ENCODE measurements at places on chromosomes 5 and 9.

DNA sequence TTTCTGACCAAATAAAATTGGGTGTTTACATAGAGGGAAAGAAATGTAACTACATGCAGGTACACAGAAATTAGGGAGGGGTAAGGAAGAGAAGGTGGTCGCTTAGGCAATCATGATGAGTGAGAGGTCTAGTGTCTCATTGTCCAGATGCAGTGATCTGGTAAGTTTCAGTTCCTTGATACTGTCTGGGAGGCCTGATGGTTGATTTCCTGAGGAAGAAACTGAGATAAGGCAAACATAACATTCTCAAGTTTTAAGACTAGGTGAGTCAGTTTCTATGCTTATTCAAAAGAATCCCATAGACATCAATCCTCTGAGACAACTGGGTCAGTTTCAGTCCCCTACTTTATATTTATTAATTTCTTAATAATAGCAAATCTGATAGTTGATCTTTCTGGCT is 843.3 kb upstream of the CDH10 start:
- DNase-seq = no peak

- DNase-seq = no peak
Measured at GRCh38 chr5:176810687-176811501, 535 bp downstream of the UNC5A start.

DNA sequence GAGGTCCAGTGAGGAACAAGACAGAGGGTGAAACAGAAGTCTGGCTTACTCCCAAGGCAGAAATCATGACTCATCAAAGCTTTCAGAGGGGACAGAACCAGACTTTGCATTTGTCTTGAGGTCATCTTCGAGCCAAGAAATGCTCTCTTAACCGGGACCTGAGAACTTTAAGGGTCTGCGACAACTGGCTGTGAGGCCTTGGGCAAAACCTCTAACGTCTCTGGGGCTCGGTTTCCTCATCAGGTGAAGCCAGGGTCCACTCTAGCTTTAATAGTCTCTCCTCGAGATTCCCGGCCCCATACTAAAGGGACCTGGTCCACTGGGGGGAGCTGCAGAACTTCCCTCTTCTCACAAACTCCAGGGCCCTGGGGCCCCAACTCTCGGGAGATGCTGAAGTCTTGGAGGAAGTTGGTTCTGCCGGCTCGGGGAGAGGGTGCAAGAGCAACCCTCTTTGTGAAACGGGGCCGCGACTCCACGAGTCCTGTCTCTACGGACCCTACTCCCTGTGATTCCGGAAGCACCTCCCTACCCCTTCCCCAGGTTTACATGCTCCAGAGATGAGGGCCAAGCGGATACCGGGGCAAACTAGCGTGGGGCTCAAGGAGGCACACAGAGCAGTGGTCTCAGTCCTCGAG is 2.6 kb downstream of the GLIS3 start:
- DNase-seq = no peak

DNA sequence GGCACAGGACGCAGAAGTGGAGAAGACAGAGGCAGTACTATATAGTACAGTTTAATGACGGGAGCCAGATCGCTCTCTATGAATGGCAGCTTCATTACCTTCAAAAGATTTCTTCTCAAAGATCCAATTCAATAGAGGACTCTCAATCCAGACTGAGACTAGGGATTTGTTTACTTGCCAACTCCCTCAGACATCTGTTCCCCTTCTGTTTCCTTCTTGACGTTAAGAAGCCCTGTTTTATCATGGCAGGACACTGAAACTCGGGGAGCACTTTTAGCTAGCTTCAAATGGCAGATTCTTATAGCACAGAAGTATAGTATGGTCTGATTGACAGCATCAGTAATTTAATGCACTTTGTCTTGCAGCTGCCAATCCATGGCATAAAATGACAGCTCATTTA is 747.3 kb upstream of the C9orf72 start:
- no peak for DNase-seq

DNA sequence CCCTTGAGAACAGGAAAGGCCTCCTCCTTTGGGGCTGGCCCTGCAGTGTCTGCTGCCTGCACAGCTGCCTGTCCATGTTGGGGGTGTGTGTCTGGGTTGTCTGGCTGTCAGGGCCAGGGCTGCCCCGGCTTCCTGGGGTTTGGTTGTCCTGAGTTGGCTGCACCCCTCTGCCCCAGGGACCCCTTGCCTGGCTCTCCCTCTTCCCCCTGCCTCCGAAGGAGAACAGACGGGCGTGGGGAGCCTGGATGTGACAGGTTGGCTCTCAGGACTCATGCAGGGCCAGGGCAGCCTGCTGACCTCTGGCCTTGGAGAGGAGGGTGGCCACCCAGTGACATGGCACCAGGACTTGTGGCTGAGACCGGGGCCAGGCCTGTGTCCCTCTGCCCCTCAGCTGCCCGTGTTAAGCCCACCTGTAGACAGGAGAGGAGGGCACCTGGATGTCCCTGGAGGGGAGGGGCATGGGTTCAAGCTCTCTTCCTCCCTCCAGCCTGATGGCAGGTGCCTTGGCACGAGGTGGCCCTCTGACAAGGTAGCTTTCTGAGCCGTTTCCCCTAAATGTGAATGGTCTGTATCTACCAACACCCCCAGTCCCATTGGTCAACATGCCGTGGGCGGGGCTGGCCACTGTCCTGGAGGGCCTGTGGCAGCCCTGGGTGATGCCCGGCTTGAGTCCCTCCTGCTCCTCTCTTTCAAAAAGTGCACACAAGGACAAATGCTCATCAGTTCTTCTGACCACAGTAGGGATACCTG is 34.9 kb downstream of the WNK2 start:
- DNase-seq = no peak

DNA sequence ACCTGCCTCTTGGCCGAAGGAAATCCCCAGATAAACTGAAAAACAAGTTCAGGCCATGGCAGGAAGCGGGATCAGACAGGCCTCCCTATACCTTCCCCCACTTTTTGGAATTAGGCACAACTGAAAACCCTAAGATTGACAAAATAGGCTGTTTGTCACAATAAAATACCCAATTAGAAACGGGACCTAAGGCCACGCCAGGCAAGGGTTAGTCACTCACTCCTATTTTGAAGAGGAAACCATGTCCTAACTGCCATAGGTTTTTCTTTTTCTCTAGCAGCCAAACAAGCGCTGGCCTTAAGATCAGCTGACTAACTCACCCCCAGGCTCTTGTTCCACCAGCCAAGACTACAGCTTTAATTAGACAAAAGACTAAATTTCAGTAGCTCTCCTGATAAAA is 11.9 kb downstream of the FBP2 start:
- DNase-seq = no peak

DNA sequence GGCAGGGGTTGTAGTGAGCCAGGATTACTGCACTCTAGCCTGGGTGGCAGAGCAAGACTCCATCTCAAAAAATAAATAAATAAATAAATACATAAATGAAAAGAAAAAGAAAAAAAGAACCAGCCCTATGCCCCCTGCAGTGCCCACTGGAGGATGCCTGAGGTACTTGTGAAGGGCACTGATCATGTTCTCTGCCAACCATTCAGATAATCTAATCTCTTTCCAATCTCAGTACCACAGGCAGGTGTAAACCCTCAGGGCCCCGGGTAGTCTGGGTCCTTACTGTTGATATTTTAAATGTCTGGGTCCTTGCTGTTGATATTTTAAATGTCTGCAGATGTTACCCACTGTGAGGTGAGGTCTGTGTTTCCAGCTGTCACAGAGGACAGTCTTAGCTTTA is 321.8 kb upstream of the ADCY2 start:
- DNase-seq = no peak

GRCh38 chr9:29069376-29069775 is 1496.1 kb upstream of the C9orf72 start:
- no peak for DNase-seq

DNA sequence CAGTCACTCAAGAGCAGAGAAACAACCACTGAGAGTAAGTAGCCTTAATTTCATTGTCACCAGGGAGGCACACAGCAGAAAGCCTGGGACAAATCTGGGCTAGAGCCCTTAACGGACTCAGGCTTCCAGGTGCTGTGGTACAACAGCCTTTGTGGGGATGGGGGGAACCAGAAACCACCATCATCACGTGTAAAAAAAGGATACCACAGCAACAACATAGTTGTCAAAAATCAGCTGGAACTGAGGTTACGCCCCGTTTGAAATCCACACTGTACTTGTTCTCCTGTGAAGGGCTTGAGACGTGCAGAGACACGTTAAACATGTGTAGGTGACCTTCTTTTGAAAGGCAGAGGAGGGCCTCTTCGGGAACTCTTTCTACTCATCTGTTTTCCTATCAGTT is 16.6 kb upstream of the PLPP1 start:
- DNase-seq = peak; percentile 13

- no peak for DNase-seq
Measured at GRCh38 chr9:130336885-130337284, 71.3 kb downstream of the HMCN2 start.

- DNase-seq = no peak
Measured at GRCh38 chr5:56620903-56621677, 194.3 kb upstream of the MAP3K1 start.

All from NCI-H2171 (cell line).